Endothelial cell of umbilical vein (primary cell): ENCODE measurements at places on chromosomes 2 and 18. TPM values are rescaled to one million over a fixed set of nuclear protein-coding genes. Genes with fewer than 3 reads are reported as not detected.

DNA sequence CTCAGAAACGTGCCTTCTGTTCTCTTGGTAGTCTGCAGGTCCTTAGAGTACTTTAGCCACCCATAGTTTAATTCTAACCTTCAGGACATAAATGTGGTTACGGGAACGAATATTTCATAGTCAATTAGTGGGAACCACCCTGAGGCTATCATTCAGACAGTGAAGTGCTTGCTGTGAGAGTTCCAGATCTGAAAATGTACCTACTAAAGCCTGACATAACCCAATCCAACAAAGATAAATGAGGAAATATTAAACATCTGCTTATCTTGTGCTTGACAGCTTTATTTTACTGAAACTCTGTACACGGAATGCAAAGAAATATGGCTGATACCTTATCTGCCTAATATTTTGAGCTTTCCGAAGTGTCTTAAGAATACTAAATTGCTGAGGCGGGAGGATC lies 43.0 kb downstream of the RAB27B start:
- H3K27me3 ChIP-seq, result no peaks in the 10 kb centered on the region
- no peak for DNase-seq
- H3K4me1 ChIP-seq, result no peaks in the 10 kb centered on the region
- H3K4me3 ChIP-seq, result no peak overlapping the region

QPCT gene
- total RNA-seq, result 12.8 and 14.3 TPM in 2 replicates

GRCh38 chr18:13191031-13191430 lies 27.5 kb upstream of the LDLRAD4 start:
- DNase-seq, result no peak
- H3K36me3 ChIP-seq, result no peaks in the 10 kb centered on the region
- no peak overlapping the region for H3K27ac ChIP-seq

DNA sequence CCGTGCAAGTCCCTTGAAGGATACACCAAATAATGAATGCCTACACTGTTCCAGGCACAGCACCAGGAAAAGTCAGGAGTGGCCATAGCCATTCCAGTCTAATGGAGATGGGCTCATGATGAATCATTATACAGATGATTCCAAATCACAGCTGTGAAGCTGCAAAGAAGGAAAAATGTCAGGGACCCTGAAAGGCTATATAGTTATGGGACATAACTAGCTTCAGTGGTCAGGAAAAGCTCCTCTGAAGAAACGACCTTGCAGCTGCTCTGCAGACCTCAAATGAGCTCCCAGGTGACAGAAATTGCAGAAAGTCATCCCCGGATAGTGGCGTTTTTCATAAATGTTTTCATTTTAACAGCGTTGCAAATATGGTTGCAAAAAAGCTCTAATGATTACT lies 200.8 kb downstream of the PTGR3 start:
- no peak overlapping the region for H3K4me3 ChIP-seq
- H3K4me1 ChIP-seq, result no peaks in the 10 kb centered on the region
- H3K36me3 ChIP-seq, result no peaks in the 10 kb centered on the region

GRCh38 chr18:42915299-42915698 lies 200.2 kb downstream of the RIT2 start:
- no peaks in the 10 kb centered on the region for H3K4me1 ChIP-seq
- no peaks in the 10 kb centered on the region for H3K27me3 ChIP-seq
- H3K4me3 ChIP-seq, result no peak overlapping the region
- H3K27ac ChIP-seq, result no peak overlapping the region
- DNase-seq, result no peak

DNA sequence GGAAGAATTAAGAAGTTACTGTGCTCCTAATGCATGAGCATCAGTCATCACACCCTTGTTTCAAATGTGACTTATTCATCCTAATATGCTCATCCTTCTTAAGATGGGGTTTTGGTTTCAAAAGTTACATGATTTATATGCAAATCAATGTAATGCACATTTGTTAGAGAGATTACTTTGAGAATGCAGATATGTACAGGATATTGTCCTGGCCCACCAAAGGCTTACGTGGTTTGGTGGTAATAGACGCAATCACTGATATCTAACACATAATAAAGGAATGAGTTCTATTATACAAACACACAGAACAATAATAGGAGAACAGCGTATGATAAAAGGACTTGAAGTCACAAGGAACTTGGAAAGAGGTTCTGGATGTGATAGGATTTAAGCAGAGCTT lies 11.1 kb upstream of the COL5A2 start:
- H3K4me3 ChIP-seq, result no peak overlapping the region
- H3K27me3 ChIP-seq, result no peaks in the 10 kb centered on the region
- H3K36me3 ChIP-seq, result no peaks in the 10 kb centered on the region
- no peaks in the 10 kb centered on the region for H3K4me1 ChIP-seq

C1GALT1C1L gene
- 0.40 and 0.74 TPM in 2 replicates for total RNA-seq

DNA sequence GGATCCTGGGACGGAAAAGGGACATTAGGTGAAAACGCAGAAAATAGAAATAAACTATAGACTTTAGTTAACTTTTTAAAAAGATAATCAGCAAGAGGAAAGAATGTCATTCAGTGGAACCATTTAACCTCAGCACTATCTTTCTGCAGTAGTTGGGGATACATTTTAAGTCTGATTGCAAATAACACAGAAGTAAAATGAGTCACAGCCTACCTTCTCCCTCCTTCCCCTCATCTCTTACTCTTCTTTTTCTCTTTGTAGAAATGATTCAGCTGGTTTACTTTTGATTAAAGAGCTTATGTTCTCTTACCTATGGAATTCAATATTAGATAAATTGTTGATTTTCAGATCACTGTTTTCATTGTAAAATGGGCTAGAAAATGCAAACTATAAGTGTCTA lies 171.2 kb downstream of the FAM210A start:
- no peaks in the 10 kb centered on the region for H3K4me1 ChIP-seq
- peaks cover 13% of the 10 kb centered on the region for H3K27me3 ChIP-seq
- H3K27ac ChIP-seq, result no peak overlapping the region
- H3K36me3 ChIP-seq, result no peaks in the 10 kb centered on the region

CFAP221 gene
- total RNA-seq, result not detected in 2 replicates

DNA sequence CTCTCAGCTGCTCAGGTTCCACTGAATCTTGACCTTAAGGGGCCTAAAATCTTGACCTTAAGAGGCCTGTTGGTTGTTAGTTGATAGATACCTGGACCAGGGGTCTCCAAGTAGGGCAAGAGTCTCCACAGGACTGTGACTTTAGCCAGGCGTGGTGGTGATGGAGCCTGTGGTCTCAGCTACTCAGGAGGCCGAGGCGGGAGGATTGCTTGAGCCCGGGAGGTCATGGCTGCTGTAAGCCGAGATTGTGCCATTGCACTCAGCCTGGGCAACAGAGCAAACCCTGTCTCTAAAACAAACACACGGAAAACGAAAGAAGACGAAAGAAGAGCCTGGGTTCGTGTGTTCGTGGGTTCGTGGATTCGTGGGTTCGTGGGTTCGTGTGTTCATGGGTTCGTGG lies 120.2 kb upstream of the CTDP1 start:
- no peaks in the 10 kb centered on the region for H3K4me1 ChIP-seq
- no peaks in the 10 kb centered on the region for H3K27me3 ChIP-seq
- H3K36me3 ChIP-seq, result no peaks in the 10 kb centered on the region
- DNase-seq, result no peak

SERPINB11 gene
- total RNA-seq, result not detected in 2 replicates

SMARCAL1 gene
- 28.2 and 30.7 TPM in 2 replicates for total RNA-seq

RNF144A gene
- 19.7 and 28.8 TPM in 2 replicates for total RNA-seq

TUBA4B gene
- not detected in 2 replicates for total RNA-seq

NGEF gene
- total RNA-seq, result 0.18 and 0.22 TPM in 2 replicates

DNA sequence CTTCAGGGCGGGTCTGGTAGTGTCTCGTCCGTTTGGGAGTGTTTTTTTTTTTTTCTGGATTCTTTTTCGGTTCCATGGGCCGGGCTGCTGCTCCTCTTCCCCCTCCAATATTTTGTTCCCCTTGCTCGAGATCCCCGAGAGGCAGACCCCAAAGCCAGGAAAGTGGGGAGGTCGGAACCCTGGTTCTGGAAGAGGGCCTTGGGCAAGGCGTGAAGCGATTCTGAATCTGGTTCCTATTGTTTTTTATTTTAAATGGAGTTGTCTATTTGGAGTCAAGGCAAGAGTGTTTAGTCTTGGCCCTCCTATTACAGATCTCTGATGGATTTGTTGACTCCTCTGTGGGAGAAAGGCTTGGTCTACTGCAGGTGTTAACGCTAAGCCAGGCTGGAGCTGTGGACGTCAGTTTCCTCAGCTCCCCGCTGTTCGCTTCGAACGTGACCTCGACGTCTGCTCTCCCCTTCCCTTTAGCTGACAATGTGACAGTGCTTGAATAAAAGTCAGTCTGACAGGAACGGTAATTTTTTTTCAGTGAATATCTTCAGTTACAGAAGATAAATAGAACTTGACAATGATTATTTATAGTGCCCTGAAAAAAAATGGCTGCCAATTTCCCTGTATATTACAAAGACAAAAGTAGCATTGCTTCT lies 683 bp upstream of the DNAJC27 start:
- no peaks in the 10 kb centered on the region for H3K27me3 ChIP-seq
- H3K4me3 ChIP-seq, result peak overlapping the region; percentile 57
- peak overlapping the region; percentile 90 for H3K27ac ChIP-seq
- DNase-seq, result peak; percentile 74
- no peaks in the 10 kb centered on the region for H3K36me3 ChIP-seq

DNA sequence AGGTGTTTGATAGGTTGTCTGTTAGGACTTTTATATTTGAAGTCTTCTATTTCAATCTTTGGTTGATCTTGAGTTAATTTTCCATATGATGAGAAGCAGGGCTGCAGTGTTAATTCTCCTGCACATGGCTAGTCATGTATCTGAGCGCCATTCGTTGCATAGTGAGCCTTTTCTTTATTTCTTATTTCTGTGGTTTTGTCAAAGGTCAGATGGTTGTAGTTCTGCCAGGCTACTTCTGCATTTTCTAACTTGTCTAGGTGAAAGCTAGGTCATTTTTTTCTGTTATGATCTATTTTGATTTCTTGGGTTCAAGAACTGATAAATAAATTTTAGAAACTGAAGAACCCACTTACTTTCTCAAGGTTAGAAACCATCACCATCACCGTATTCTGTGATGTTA lies 56.7 kb downstream of the CCDC74A start:
- no peak overlapping the region for H3K27ac ChIP-seq
- H3K27me3 ChIP-seq, result peaks cover 7% of the 10 kb centered on the region
- no peak overlapping the region for H3K4me3 ChIP-seq
- no peak for DNase-seq
- H3K36me3 ChIP-seq, result no peaks in the 10 kb centered on the region
- no peaks in the 10 kb centered on the region for H3K4me1 ChIP-seq

DNA sequence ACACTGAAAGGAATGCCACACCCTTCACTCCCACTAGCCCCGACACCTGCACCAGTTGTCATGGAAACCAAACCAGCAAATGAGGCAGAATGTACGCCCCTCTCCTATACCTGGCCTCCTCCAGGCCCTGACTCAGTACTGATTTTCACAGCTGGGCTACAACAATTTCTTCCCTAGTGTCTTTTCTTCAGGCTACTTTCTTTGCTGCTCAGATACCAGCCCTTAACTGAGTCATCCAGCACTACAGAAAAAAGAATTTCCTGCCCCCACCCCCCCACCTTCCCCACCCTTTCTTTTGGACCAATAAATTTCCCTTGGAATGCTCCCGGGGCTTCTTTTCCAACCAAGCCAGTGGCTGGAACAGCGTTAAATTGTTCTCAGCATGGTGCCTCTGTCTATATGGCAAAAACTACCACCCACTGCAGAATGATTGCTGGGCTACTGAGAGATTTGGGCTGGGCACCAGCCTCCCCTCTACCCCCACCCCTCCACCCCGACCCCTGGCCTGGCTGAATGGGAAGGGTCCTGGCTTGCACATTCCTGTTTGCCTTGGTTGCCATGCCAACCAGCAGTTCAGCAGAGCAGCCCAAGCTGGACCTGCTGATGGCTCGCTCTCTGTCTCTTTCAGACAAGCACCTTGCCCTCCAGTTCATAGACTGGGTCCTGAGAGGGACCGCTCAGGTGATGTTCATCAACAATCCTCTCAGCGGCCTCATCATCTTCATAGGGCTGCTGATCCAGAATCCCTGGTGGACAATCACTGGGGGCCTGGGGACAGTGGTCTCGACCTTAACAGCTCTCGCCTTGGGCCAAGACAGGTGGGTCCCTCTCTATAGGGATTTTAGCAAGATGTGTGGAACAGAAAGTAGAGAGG lies 11.3 kb downstream of the SLC14A2 start:
- no peak overlapping the region for H3K4me3 ChIP-seq
- DNase-seq, result no peak
- no peaks in the 10 kb centered on the region for H3K4me1 ChIP-seq
- peaks cover 2% of the 10 kb centered on the region for H3K27me3 ChIP-seq
- no peak overlapping the region for H3K27ac ChIP-seq
